Cerebellar cortex (tissue), 1 donor: ENCODE measurements at places on chromosomes 1 and 21.

GRCh38 chr1:232923739-232924386 is 26.5 kb upstream of the NTPCR start:
- DNase-seq, result no peak

- peak; percentile 20 for DNase-seq
These were observed 18.8 kb downstream of the TMPRSS15 start for GRCh38 chr21:18384771-18385170.

- DNase-seq, result no peak
These were observed 25.6 kb downstream of the NPHP4 start for GRCh38 chr1:5966543-5967205.

DNA sequence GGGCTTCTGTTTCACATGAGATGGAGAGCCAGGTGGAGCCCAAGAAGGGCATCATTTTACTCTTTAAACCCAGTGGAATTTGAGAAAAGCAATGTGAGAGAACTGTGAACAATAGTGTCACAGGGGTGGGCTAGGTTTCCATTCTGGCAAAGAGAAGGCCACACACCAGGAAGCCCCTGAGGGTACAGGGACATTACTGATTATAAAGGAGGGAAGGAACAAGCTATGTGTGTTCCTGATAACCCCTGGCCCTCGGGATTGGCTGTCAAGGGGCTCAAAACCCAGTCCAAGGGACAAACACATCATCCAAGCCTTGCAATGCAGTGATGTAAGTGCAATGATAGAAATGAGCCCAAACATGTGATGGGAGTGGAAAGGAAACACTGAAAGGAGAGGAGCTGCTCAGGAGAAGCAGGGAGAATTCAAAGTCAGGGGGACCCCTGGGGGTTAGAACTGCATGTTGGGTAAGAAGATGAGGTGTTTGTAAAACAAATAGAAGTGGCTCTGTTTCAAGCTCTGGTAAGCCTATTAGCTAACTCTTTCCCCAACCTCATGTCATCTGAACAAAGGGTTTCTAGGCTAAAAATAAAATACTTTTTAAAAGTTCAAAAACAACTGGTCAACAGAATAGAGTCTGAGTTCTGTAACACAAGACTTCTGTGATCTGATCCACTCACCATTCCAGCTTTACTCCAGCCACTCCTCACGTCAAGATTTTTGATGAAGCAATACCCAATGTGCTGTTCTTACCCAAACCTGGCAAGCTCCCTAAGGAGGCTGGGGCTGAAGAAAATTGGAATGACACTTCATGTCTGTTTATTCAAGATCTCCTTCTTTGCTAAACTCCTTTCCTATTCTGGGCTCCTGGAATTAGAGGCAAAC is 51.1 kb upstream of the IL12RB2 start:
- no peak for DNase-seq

DNA sequence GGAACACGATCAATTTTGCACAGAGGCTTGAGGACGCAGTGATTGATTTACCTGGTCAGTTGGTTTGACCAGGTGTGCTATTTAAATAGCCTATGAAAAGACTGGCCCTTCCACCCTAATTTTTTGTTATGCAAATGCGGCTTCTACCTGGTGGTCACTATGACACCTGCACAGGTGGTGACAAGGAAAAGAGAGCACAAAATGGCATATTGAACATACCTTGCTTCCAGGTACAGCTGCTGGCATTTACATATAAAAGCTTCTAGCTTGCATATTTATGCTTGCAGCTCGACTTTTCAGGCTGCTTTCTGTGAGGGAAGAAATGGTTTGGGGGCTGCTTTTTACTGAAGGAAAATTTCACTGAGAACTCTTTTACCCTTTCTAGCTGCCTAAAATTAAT is 15.3 kb upstream of the FMO4 start:
- DNase-seq, result no peak
